HFFc6 (cell line): ENCODE measurements at places on chromosomes 3 and 15. TPM values are rescaled to one million over a fixed set of nuclear protein-coding genes. Genes with fewer than 3 reads are reported as not detected.
A peak's percentile ranks its signal among the peaks of the same experiment; 100 is the strongest.

GRCh38 chr3:126104742-126105605 is 21.1 kb upstream of the SLC41A3 start:
- peaks cover 28% of the 10 kb centered on the region for H3K4me1 ChIP-seq
- H3K27ac ChIP-seq, result no peak overlapping the region
- H3K27me3 ChIP-seq, result peaks cover 17% of the 10 kb centered on the region
- no peak overlapping the region for H3K4me3 ChIP-seq
- no peak for DNase-seq
- H3K36me3 ChIP-seq, result no peaks in the 10 kb centered on the region

GRCh38 chr3:114450008-114450596 is 156.3 kb downstream of the TIGIT start:
- DNase-seq, result no peak
- H3K27me3 ChIP-seq, result peaks cover 1% of the 10 kb centered on the region; the same call in 1 of the 2 replicates
- no peaks in the 10 kb centered on the region for H3K36me3 ChIP-seq
- peaks cover 66% of the 10 kb centered on the region for H3K4me1 ChIP-seq
- H3K4me3 ChIP-seq, result peak overlapping the region; percentile 83; the same call in 1 of the 2 replicates

DNA sequence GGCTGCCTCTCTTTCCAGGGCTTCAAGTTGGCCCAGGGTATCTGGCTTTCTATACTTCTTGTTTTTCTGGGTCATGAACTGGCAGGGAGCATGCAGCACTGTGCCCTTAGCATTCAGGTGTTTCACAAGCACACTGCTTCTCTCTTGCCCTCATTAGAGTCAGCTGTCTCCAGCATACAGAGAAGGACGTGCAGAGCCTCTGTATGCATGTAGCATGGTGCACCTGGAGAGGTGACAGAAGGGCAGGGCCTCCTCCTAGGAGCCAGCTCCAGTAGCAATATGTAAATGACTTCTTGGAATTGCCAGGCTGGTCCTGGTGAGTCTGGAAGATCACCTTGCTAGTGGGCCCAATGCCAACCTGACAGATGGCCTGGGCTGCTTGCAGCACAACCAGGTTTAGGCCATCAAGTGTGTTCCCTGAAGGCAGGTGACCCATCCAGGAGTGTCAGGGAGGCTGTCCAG is 44.8 kb upstream of the ATP2C1 start:
- H3K27me3 ChIP-seq, result no peaks in the 10 kb centered on the region; the same call in 1 of the 2 replicates
- no peaks in the 10 kb centered on the region for H3K36me3 ChIP-seq
- H3K4me1 ChIP-seq, result peaks cover 13% of the 10 kb centered on the region; the same call in 1 of the 2 replicates
- no peak overlapping the region for H3K27ac ChIP-seq
- no peak overlapping the region for H3K4me3 ChIP-seq

Gene ACY1
- 42.0 to 51.5 TPM (median 44.9 TPM) in 3 replicates for total RNA-seq

- no peaks in the 10 kb centered on the region; the same call in none of the 2 replicates for H3K27me3 ChIP-seq
- peak; percentile 39 for DNase-seq
- H3K4me3 ChIP-seq, result peak overlapping the region; percentile 85
- H3K4me1 ChIP-seq, result peaks cover 55% of the 10 kb centered on the region
Observed at GRCh38 chr15:92809880-92810361, 90.2 kb upstream of the CHD2 start.

DNA sequence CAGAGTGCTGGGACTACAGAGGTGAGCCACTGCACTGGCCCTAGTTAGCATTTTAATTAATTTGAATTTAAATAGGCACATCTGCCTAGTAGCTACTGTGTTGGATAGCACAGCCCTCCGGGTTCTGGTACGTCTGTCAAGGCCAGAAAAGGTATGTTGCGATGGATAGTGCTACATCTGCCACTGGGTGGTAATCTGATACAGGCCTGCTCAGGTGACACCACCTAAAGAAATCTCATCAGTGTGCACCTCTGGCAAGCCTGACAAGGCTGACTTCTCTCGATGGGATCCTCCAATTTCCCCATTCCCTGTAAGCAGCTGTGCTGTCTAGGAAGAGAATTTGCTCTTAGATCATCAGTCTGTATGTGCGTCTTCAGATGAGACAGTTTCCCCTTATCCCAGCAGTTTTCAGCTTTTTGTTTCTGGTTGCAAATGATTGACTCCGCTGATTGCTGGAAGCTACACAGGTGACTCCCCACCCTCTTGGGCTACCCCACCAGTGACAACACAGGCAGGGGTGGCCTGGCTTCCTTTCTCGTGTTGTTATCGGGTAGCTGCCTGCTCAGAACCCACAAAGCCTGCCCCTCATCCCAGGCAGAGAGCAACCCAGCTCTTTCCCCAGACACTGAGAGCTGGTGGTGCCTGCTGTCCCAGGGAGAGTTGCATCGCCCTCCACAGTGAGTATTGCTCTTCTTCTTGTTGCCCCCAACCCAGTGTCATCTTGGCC is at the start of gene CCR9:
CCR9 (plus strand) TSS at position 565 of the 727 bp plus-strand sequence. CDS start 8,391 bp downstream, outside the sequence.
- no peak within 1 kb of the TSS for H3K4me3 ChIP-seq
- H3K4me1 ChIP-seq, result peaks cover 5% of the 10 kb centered on the region
- peaks cover 33% of the 10 kb centered on the region for H3K27me3 ChIP-seq
- no peak within 1 kb of the TSS for H3K27ac ChIP-seq
- no peak for DNase-seq

DNA sequence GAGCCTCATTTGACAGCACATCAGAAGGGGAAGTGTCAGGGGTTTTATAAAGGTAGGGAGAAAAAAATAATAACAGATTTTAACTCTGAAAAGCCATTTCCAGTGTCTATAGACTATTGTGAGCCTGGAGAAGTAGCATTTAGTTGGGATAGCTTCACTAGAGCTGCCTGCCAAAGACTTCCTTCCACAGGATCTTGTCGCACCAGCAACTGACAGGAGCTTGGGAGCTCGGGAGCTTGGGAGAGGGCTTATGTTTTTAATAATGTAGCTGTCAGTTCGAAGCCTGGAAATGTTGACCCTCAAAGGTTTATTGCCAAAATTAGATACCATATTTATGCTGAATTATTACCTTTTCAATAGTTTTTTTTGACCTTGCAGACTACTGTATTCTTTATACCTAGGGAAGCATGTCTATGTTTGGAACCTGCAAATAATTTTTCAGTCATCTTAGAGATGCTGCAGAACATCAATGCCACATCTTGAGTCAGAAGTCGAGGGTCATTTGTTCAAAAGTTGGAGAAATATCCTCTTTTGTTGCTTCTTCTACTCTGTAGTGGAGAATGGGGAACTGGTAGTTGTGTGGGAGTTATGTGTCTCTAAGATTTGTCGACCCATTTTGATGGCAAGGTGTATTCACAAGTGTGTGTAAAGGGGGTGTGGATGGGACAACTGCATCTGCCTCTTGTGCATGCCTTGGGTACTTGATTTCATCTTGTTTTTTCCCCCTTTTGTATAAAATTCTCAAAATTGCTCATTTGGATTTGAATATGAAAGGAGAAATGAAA is 41.7 kb downstream of the ARPP21 start:
- no peaks in the 10 kb centered on the region for H3K36me3 ChIP-seq
- H3K4me1 ChIP-seq, result no peaks in the 10 kb centered on the region
- H3K27ac ChIP-seq, result no peak overlapping the region
- H3K4me3 ChIP-seq, result no peak overlapping the region
- no peaks in the 10 kb centered on the region for H3K27me3 ChIP-seq
- DNase-seq, result no peak

DNA sequence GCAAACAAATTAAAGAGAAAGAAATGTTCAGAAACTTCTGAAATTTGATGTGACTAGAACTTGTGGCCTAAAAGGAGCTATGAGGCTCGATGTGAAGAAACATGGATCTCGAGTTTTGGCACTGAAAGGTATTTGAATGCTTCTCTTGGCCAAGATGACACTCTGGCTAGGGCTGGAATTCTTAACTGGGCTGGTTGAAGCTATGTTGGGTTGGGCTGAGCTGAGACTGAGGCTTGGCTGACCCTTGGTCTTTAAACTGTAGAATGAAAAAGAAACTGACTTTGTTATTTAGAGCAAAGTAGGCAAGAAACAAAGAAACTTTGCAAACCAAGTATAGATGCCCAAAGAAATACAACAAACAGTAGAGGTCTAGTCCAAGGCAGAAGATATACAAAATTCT is 28.1 kb upstream of the CLDN16 start:
- no peak for DNase-seq
- no peak overlapping the region for H3K4me3 ChIP-seq
- H3K36me3 ChIP-seq, result no peaks in the 10 kb centered on the region
- H3K27ac ChIP-seq, result no peak overlapping the region
- H3K4me1 ChIP-seq, result peaks cover 6% of the 10 kb centered on the region; the same call in 1 of the 2 replicates
- H3K27me3 ChIP-seq, result no peaks in the 10 kb centered on the region

- no peaks in the 10 kb centered on the region for H3K27me3 ChIP-seq
- DNase-seq, result no peak
- no peaks in the 10 kb centered on the region for H3K4me1 ChIP-seq
Observed at GRCh38 chr3:116084999-116085791, 360.1 kb downstream of the LSAMP start.

Gene ECE2
- total RNA-seq, result not detected in 2 replicates

Gene DUOX1
- total RNA-seq, result 0.12 to 0.19 TPM (median 0.12 TPM) in 3 replicates

DNA sequence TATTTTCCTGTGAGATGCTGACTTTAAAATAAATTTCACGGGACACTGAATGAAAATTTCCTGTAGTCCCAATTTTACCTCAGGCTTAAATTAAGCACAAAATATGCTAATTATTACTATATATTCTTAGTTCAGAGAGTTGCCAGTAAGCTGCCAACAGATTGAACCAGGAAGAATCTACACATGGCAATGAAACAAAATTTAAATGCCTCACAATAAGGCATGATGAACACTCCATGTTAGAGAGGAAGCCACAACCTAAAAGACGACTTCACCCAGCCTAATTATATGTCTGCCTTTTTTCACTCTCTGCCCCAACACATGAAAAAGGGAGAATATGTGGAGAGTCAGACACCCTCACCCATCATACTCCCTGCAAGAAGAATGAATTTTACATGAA is 39.7 kb downstream of the DNAAF4 start:
- H3K36me3 ChIP-seq, result no peaks in the 10 kb centered on the region
- DNase-seq, result no peak
- no peak overlapping the region for H3K27ac ChIP-seq
- no peaks in the 10 kb centered on the region for H3K4me1 ChIP-seq
- H3K27me3 ChIP-seq, result peaks cover 2% of the 10 kb centered on the region; the same call in 1 of the 2 replicates

- peaks cover 21% of the 10 kb centered on the region for H3K4me1 ChIP-seq
- no peak overlapping the region for H3K4me3 ChIP-seq
- peaks cover 10% of the 10 kb centered on the region for H3K36me3 ChIP-seq
- DNase-seq, result no peak
- H3K27me3 ChIP-seq, result peaks cover 7% of the 10 kb centered on the region
- H3K27ac ChIP-seq, result no peak overlapping the region
Observed at GRCh38 chr3:12186046-12186445, 27.3 kb upstream of the TIMP4 start.

GRCh38 chr3:194251007-194251406 is 100.1 kb downstream of the CPN2 start:
- H3K36me3 ChIP-seq, result no peaks in the 10 kb centered on the region
- no peaks in the 10 kb centered on the region for H3K4me1 ChIP-seq
- peaks cover 50% of the 10 kb centered on the region for H3K27me3 ChIP-seq
- DNase-seq, result no peak
- H3K27ac ChIP-seq, result no peak overlapping the region

DNA sequence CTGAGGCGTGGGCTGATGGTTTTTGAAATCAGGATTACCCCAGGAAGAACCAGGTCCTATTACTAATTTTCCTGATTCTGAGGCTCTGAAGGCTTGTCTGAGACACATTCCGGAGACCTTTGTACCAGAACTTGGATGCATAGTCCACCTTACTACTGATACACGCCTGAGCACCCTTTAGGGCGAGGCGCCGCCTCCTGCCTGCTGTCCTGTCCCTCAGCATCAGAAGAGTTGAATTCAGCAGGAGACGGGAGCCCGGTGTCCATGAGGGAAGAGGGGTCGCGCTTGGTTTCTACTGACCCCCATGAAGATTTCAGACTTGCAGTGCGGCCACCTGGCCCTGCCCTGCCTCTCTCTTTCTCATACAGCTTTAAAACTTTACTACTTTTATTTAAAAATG is 49.9 kb downstream of the KLF13 start:
- peaks cover 19% of the 10 kb centered on the region for H3K4me1 ChIP-seq
- H3K36me3 ChIP-seq, result peaks cover 16% of the 10 kb centered on the region
- H3K27me3 ChIP-seq, result peaks cover 3% of the 10 kb centered on the region; the same call in 1 of the 2 replicates

Gene ZPLD1
- 0.07 to 0.26 TPM (median 0.11 TPM) in 3 replicates for total RNA-seq

Gene GALNT15
- total RNA-seq, result 5.0 and 6.6 TPM in 2 replicates

DNA sequence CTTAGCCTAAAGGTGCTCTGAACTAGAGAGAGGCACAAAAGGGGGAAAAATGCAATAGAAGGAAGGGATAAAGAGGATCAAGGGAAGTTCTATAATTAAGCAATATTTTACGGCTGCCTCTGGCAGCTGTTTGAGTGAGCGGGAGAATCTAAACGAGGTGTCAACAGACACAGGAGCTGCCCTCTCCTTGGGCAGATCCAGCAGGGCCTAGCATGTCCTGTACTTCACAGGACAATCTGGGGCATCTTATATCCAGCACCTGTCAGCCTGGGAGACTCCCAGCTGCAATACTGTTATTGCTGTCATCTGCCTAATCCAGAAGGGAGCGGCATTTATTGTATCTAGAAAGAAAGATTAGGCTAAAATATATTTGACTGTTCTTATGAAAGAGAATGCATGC is 68.9 kb downstream of the WWTR1 start:
- DNase-seq, result no peak
- H3K27ac ChIP-seq, result peak overlapping the region; percentile 88
- H3K36me3 ChIP-seq, result peaks cover 4% of the 10 kb centered on the region; the same call in 1 of the 2 replicates
- no peaks in the 10 kb centered on the region for H3K27me3 ChIP-seq

DNA sequence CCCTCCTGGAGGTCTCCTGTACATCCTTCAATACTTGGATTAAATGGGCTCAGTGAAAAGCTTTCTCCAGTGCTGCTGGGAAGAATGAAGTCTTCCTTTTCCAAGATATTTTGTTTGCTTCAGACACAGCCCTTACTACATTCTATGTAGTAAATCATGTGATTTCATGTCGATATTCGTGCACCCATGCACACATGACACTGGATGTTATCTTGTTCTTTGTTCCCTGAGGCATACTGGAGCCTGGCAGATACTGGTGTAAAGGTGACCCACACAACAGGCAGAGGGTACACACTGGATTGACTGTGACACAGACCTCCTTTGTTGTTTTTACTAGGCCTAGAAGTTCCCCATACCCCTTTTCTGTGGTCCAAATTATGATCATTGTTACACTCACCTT is 40.3 kb upstream of the ATP2C1 start:
- no peak overlapping the region for H3K4me3 ChIP-seq
- DNase-seq, result no peak

DNA sequence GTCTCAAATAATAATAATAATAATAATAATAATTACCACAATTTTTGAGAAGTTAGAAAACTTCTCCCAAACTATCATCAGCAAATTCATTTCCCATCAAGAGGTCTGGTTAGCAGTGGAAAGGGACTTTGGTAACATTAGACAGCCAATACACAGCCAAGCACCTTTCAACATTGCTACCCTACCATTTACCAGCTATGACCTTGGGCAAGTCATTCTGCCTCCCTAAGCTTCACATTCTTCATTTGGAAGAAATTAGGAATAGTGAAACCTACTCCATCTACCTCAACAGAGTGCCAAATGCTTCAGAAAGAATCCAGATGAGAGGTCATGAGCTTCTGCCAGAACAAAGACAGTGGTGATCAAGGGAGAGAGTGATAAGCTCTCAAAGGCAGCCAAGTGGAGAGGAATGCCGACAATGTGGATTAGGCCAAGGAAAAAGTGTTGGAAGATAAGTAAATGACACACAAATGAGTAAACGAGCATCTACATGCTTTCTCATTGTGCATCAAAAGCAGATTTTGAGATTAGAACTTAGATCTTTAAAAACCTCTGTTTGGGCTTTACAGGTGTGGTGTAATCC is 42.9 kb upstream of the LPP start:
- DNase-seq, result no peak
- peaks cover 14% of the 10 kb centered on the region for H3K4me1 ChIP-seq
- H3K4me3 ChIP-seq, result no peak overlapping the region
- no peaks in the 10 kb centered on the region; the same call in 1 of the 2 replicates for H3K36me3 ChIP-seq
- no peak overlapping the region for H3K27ac ChIP-seq
